Stimulated activated CD4-positive, alpha-beta T cell treated with anti-CD3 and anti-CD28 coated beads, Interleukin-1b, Interleukin-23, amount 100 ng/mL, for 4 hours (primary cell): ENCODE measurements at places on chromosomes 11 and 22.

- DNase-seq = no peak
These were observed 51.1 kb upstream of the ISX start for GRCh38 chr22:35014812-35015211.

GRCh38 chr22:45200860-45201511 is 37.3 kb downstream of the NUP50 start:
- DNase-seq = no peak

DNA sequence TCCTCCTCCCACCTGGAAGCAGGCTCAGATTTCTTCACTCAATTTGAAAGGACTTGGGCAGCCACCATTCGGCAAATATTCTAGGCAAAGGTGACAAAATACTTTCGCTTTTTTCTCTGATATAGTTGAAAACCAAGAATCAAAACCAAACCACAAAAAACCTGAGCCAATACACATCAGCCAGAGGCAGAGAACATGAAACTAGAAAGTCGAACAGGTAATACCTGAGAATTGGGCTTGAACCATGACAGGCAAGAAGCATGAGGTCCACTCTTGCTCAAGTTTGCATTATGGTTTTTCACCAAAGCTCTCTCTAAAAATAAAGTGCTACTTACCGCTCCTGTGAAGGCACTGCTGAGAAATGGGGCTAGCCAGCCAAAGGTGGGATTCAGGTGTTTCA is 26.2 kb upstream of the LDLRAD3 start:
- no peak for DNase-seq

DNA sequence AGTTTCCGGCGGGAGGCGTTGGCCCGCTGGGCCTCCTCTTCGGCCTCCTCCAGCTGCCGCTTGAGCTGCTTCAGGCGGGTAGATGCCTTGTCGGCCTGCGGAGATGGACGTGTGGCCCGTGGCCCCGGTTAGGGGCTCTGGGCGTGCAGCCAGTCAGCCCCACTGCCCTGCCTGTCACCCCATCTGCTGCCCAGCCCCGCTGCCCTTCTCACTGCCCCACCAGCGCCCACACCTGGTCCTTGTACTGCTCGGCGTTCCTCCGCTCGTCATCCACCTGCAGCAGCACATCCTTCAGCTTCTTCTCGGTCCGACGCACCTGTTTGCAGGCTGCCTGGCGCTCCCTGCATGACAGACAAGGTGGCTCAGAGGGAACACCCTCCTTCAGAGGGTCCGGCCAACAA is 31.2 kb downstream of the APOL1 start:
- DNase-seq = no peak

DNA sequence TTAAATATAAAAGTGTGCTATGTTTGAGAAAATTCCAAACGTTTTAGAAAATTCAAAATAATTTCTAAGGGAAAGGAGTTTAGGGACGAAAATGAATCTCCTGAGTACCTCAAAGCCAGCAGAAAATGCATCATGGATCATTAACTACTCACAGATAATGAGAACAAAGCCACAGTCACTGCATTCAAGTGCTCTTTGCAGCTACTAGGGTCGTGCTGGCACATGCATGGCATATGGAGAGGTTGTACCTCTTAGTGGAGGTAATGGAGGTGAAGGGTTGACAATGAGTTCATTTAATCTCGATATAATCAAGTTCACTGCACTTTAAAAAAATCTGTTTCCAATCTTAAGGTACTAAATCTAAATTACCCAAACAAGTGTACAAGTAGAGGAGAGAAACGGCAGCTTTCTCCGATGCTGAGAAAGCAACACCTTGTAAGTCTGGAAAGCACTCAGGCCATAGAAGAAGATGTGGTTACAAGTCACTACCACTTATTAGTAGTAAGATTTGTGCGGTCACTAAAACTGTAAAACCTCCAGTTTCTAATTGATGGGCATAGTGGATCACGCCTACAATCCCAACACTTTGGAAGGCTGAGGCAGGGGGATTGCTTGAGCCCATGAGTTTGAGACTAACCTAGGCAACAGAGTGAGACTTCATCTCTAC is 261.1 kb upstream of the ANO3 start:
- no peak for DNase-seq

- DNase-seq = no peak
These were observed 5.7 kb downstream of the PIK3IP1 start for GRCh38 chr22:31286360-31287255.

- DNase-seq = no peak
These were observed 4.8 kb downstream of the CCDC88B start for GRCh38 chr11:64344787-64345186.

GRCh38 chr11:72720784-72721183 is 31.4 kb downstream of the ARAP1 start:
- DNase-seq = no peak

GRCh38 chr11:94941131-94941530 is 32.2 kb downstream of the CWC15 start:
- no peak for DNase-seq

- no peak for DNase-seq
These were observed 47.1 kb upstream of the CLDN5 start for GRCh38 chr22:19571207-19571795.

DNA sequence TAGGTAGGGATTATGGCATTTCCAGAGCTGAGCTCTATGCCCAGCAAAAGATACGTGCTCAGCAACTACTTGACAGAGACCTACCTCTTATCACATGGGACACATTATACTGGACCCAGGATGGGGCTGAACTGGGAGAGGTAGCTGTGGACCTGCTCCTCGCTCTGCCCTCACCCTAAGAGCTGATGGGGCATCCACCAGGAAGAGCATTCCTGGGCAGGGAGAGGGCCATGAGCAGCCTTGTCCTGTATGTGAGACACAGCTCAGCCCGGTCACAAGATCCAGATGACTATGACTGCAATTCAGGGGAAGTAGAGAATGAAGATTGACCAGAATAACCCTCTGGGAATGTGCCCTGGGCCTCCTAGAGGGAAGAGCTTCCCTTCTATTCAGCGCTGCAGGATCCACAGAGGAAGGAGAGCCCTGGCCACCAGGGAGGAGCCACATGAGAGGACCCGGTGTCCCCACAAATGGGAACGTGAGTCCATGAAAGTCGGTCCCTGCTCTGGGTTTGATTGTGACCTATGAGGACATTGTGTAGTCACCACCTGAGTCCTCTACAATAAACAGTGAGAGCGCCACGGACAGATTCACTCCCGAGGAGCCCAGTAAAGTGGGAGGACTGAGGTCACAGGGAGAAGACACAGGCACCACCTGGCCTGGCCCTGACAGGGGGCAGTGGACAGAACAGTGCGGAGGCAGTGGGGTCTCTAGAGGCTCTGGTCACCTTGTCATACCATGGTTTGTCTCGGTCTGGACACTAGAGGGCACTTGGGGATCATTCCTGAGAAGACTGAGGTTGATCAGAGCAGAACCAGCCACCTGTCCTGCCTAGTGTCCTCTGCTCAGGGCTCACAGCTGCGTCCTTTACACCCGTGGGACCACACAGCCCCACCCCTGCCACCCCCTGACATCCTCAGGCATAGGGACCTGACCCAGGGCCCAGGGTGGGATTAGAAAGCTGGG is 99.5 kb downstream of the ZNF280B start:
- DNase-seq = no peak

DNA sequence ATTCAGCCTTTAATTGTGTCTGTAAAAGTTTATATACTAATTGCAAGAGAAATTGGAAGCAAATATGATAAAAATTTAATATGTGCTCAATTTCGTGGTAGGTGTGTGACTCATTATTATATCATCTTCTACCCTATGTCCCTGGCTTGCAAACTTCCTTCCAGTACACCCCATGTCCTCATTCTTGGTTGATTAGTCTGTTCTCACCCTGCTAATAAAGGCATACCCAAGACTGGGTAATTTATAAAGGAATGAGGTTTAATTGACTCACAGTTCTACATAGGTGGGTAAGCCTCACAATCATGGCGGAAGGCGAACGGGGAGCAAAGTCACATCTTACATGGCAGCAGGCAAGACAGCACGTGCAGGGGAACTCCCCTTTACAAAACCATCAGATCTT is 11.9 kb downstream of the MRGPRX3 start:
- no peak for DNase-seq

GRCh38 chr11:119864836-119865235 is 135.8 kb upstream of the NECTIN1 start:
- no peak for DNase-seq

GRCh38 chr11:78000193-78000592 is 5.7 kb upstream of the INTS4 start:
- peak; percentile 36 for DNase-seq

DNA sequence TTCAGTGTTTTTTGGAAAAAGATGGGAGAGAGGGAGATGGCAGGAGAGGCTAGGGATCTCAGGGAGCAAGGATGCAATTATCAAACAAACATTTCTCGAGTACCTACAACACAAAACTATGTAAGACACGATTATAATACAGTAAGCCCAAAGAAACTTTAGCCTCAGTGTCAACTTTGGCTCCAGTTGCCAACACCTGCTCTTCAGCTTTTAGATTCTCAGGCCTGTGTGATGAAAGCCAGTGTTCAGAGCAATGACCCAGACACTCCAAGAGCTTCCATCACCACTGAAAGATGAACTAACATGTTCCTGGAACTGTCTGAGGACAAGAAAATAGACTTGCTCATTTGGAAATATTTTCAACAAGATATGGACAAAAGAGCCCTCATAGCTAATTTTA is 31.4 kb upstream of the CEP295 start:
- no peak for DNase-seq

- no peak for DNase-seq
These were observed 66.2 kb upstream of the CCND1 start for GRCh38 chr11:69574608-69575255.

GRCh38 chr11:66204412-66204811 is 64.0 kb upstream of the RAB1B start:
- no peak for DNase-seq

DNA sequence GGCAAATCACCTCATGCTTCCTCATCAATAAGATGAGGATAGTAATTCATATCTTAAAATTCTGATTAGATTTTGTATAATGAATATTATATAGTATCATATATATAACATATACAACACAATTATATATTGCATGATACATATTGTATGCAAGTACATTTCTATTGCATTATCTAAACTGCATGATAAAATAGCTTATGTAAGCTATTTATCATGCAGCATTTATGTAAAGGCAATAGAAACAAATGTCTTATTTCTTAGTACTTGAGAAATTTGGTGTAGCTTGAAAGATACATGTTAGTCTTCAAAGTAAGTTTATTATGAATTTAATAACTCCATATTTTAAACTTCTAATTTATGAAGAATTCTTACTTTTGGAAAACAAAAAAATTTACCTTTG is 5.5 kb downstream of the LIN7C start:
- no peak for DNase-seq

DNA sequence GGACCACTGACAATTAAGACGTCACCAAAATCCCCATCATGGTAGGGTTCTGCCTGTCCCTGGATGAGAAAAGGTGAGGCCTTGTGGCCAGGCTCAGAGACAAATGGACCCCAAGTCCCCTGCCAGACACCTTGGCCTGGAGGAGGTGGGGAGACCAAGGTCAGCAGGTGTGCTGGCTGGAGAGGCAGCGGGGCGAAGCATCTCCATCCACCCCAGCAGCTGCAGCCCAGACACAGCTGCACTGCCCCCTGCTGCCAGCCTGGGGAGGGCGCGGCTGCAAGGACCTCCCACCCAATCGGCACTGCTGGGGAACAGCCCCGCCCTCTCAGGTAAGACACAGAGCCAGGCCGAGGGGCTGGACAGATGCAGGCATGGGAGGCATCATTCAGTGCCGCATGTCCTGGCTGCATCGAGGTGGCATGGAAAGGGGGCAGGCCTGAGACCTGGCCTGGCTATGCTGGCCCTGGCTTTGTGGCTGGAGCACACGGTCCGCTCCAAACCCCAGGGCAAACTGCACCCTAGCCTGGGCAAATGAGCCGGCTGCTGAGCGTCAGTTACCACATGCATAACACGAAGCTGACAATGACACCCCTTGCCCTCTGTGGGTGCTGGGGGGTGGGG is 12.2 kb upstream of the MFNG start:
- DNase-seq = peak; percentile 48
